Activated T-helper 1 cell treated with Interleukin-2 at 50 U/mL for 16 hours (primary cell): ENCODE measurements at places on chromosomes 16 and 17.

- DNase-seq, result no peak
Observed at GRCh38 chr17:29918922-29919856, 10.8 kb downstream of the SSH2 start.

GRCh38 chr16:88055356-88055755 lies 104.1 kb downstream of the BANP start:
- DNase-seq, result no peak

DNA sequence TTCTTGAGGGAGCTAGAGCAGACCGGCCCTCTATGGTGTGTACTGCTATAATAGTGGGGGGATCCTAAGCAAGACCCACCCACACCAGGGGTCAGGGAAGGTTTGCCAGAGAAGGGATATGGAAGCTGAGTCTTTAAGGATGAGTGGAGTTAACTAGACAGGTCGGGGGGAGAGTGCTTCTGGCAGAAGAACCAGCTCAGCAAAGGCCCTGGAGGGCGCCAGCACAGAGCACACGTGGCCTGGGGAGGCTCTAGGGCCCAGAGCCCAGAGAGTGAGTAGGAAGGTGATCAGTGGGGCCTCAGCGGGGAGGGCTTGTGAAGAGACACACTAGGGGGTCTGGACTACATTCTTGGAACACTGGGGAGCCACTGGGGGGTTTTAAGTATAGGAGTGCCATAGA lies 21.1 kb downstream of the NGFR start:
- DNase-seq, result no peak

DNA sequence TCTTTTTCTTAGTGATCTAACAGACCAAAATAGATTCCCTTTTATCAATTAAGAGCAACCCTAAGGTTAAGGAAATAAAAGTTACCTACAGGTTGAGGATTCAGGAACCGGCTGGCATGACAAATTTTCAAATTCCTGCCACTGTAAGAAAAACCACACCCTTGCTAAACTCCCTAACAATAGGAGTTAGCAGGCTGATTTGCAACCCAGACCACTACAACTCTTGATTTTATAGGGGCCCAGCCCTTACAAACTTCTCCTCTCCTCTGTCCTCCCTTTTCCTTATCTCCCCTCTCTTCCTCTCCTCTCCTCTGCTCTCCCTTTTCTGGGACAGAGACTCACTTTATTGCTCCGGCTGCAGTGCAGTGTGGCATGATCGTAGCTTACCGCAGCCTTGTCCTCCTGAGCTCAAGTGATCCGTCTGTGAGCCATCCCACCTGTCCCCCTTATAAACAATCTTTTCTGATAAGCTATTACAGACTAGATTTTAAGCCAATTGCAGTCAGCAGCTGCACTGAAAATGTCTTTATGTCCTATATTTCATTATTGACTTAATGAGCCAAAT lies 418.9 kb downstream of the CDH8 start:
- no peak for DNase-seq

DNA sequence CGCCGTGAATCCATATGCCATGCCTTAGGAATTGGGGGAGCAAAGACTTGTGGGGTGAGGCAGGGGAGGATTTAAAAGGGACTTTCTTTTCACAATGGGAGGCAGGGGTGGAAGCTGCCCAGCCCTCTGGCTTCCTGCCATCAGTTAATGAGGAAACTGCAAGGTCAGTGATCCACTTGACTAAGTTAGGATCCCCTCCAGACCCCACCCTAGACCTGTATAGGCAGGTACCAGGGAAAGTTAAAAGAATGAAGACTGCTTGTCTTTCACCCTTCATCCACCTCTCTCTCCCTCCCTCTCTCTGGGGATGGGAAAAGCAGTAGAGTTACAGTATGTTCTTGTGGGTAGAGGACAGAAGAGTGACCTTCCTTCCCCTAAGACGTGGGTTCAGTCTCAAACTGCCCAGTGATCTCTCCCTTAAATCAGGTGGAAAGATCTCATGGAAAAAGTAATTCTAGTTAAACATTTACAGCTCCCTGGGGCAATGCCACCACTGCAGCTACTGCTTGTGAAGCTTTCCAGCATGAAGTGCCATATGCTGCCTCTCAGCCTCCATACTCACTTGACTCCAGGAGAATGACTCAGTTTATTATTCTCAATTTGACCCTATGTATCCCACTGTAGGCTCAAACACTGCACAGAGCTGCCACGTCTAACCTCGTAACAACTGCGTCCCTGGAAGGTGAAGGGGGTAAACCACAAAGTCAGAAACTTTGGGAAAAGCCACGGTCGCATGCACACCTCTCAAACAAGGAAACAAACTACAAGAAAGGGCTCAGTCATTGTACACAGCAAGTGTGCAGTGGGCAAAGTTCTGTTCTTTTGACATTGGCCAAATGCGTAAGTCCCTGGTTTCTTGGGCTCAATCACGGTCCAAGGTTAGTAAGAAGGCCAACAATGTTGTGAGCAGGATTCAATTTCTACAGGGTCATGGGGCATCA lies 1.2 kb downstream of the COA3 start:
- DNase-seq, result no peak

DNA sequence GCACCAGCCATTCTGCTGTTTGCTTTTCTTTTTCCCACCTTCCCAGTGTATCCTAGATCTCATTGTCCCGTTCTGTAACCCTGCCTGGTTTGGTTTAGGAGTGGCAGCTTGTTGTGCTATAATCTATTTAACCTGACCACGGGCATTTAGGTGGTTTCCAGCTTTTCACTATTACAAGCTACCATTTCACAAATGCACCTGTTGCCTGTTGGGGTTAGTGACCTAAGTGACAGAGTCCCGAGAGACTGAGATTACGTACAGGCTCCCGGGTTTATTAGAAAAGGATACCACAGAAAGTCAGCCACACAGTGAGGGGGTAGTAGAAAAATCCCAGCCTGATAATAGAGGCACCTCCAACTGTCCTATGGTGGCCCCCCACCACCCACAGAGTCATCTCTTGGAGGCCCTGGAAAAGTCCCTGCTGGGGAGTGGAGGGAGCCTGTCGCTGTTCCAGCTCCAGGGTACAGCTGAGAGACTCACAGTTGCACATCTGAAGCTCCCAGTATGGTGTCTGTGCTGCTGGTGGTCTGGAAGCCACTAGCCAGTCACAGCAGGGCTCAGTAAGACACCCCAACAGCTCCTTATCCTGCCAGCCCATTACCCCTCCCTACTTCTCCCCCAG lies 21.2 kb downstream of the CLEC16A start:
- no peak for DNase-seq

DNA sequence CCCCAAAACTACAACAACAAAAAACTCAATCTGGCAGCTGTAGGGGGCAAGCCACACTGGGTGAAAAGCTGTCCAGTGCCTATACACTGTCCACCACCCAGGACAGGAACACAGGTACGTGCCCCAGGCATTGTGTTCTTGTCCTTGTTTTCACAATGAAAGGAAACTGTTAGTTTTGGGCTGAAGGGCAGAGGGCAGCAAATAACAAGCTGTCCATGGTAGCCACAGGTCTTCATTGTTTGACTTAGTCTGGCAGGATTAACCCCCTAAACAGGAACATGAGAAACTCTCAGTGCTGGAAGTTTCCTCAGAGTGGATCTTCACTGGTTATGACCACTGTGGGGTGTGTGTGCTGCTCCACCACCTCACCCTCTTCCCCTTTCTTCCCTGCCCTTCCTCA lies 224.6 kb upstream of the N4BP1 start:
- DNase-seq, result no peak

- DNase-seq, result no peak
Observed at GRCh38 chr17:27494192-27495091, 38.2 kb downstream of the KSR1 start.

- no peak for DNase-seq
Observed at GRCh38 chr16:4160658-4161430, 44.6 kb upstream of the ADCY9 start.

- DNase-seq, result no peak
Observed at GRCh38 chr17:22507823-22508222, 815.5 kb downstream of the KCNJ18 start.

- no peak for DNase-seq
Observed at GRCh38 chr16:75519175-75519574, 16.7 kb downstream of the CHST5 start.

DNA sequence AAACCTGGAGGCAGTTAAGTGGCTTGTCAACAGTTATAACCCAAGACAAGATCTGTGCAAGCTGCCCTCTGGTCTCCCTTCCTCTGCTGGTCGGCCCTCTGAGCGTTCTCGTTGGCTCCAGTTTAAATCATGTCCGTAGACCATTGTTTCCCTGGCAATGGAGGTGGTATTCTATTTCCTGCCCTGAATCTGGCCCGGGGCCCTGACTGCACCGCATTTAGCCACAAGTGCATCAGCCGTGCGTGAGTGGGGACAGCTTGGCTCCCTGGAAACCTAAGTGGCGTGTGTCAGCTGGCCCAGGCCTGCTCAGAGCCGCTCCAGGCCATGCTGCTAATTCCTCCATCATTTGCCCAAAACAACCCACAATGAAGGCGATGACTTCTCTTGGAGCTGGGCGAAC lies 15.0 kb upstream of the MYLK3 start:
- DNase-seq, result no peak

GRCh38 chr16:22848451-22848850 lies 34.5 kb downstream of the HS3ST2 start:
- no peak for DNase-seq

- no peak for DNase-seq
Observed at GRCh38 chr17:2319051-2319450, 15.3 kb downstream of the SRR start.

- DNase-seq, result no peak
Observed at GRCh38 chr17:28747801-28748750, 4.3 kb downstream of the TRAF4 start.

GRCh38 chr16:50207652-50208051 lies 54.5 kb downstream of the TENT4B start:
- DNase-seq, result no peak

DNA sequence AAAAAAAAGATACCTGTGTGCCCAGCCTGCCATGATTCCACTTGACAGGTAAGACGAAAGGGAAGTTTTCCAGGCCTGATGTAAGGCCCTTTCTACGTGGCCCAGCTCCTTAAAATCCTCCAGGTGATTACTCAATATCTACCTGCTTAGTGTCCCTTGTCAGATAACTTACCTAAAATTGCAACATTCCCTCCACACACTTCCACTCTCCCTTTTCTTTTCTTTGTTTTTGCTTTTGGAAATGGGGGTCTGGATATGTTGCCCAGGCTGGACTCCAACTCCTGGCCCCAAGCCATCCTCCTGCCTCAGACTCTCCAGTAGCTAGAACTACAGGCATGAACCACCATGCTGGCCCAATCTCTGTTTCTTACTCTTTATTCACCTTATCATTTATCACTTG lies 7.2 kb upstream of the PLXDC1 start:
- DNase-seq, result no peak

DNA sequence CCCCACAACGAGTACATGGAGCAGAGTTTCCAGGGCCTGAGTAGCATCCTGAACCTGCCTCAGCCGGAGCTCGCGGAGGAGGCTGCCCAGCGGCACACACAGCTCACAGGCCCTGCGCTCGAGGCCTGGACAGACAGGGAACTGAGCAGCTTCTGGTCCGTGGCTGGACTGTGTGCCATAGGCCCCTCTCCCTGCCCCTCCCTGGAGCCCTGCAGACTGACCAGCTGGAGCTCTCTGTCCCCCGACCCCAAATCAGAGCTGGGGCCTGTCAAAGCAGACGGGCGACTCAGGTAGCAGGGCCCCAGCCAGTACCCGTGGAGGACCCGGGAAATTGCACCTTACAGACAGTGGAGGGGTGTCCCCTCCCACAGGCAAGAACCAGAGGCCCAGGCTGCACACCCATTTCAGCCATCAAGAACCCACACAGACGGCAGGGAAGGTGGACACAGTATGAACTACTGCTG lies 13.0 kb downstream of the MRPL27 start:
- no peak for DNase-seq

GRCh38 chr16:57818377-57819064 lies 16.2 kb upstream of the KIFC3 start:
- DNase-seq, result no peak

DNA sequence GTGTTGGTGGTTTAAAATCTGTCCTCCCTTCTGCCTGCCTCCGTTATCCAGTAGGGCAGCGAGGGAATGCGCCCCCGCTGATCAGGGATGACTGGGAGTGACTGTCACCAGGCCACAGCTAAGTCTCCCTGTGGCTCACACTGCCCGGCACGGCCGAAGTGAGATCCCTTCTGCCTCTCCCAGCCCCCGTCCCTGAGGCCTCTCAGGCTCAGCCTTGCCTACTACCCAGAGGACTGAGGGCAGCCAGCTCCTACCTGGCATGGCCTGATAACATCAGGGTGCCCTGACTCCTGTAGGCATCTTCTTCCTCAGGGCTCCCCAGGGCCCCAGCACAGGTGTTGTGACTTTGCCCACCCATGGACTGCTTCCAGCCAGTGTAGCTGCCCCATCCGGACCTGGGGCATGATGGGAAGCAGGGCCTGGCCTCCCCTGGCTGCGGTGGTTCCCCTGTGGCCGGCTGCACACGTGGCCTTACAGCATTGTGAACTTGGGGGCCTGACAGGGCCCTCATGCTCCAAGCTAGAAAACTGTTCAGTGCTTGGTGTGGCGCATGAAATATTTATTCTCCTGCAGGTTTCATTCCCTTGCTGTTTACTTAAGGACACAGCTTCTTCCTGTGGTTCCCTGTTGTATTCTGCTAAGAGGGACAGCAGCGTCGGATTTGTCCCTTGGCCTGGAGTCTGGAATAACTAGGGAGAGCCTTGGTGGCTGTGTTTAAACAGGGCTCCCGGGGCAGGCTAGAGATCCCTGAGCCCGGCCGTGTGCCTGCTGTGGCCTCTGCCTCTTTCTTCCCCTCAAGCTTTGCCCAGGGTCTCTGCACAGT lies 30.0 kb downstream of the GINS2 start:
- DNase-seq, result no peak

GRCh38 chr17:58219789-58220183 lies 731 bp upstream of the MKS1 start:
- DNase-seq, result no peak

DNA sequence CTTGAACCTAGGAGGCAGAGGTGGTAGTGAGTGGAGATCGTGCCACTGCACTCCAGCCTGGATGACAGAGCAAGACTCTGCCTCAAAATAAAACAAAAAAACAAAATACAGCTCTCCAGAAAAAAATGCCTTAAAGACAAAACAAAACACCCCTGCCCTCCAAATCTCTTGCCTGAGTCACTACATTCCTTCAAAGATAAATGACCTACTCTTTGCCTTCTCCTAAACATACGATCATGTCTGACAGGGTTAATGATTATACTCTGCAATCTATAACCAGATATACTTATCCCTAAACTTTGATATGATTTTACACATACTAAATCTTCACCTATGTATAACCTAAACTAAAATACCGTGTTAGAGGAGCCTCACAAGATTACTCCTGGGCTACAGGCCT lies 1.4 kb upstream of the SETD6 start:
- no peak for DNase-seq
